ENCODE measurements at places on chromosomes 3 and 15.

- no peak for DNase-seq
- no peak overlapping the region for H3K4me3 ChIP-seq
- H3K4me1 ChIP-seq = peaks cover 4% of the 10 kb centered on the region
- H3K36me3 ChIP-seq = no peaks in the 10 kb centered on the region
- no peaks in the 10 kb centered on the region for H3K27me3 ChIP-seq
These were observed 27.6 kb downstream of the HDAC11 start for GRCh38 chr3:13507570-13508339.

GRCh38 chr15:33737687-33738601 is 230.4 kb upstream of the CHRM5 start:
- H3K4me1 ChIP-seq = peaks cover 5% of the 10 kb centered on the region
- no peaks in the 10 kb centered on the region for H3K36me3 ChIP-seq
- H3K4me3 ChIP-seq = no peak overlapping the region
- H3K27me3 ChIP-seq = peaks cover 5% of the 10 kb centered on the region
- DNase-seq = no peak

DNA sequence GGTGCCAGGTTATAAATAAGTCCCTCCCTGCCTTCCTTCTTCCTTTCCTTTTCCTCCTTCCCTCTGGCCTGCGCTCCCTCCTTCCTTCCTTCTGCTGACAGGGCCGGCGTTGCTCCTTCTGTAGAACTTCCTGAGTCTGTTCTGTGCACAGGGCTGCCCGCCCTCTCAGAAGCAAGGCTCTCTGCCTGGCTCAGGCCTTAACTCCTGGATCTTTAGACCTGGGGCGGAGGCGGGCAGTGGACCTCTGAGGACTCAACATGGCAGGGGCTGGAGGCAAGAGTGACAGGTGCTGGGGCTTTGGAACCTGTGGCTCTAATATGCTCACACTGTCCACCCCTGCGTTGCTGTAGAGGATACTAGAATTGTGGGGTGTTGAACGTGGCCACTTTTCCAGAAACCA is 86.4 kb upstream of the SEC13 start:
- H3K4me3 ChIP-seq = no peak overlapping the region
- no peaks in the 10 kb centered on the region for H3K36me3 ChIP-seq
- H3K4me1 ChIP-seq = no peaks in the 10 kb centered on the region
- no peak overlapping the region for H3K27ac ChIP-seq

DNA sequence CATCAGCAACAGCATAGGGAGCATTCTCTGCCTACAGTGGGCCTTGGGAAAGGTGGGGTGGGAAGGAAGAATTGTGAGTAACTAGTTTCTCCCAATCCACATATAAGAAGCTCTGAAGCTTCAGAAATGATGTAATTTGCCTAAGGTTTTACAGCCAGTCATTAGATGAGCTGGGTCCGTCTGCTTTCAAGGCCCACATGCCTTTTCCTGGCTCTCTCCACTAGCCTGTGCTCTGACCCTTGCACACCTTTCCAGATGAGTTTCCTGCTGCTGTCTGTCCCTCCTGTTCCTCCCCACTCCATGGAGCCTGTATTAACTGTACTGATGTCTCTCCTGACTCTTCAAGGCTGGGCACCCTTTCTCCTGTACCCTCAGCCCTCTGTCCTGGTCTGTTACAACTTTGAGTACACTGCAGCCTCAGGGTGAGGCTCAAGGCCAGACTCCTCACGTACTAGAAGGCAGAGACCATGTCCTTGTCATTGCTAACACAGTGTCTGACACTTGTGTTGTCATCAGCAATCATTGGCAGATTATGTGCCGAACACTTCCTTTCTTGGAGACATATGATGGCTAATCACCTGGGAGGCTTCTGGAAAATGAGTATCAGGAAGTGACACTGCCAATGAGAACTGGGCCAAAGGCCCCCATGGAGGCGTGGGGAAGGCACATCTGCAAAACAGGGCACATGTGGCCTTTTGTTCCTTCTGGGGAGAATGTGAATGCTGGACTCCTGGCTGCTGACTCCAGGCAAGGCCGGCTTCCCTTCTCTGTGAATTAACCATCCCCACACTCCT is 6.6 kb downstream of the TM6SF1 start:
- peaks cover 5% of the 10 kb centered on the region for H3K36me3 ChIP-seq
- peaks cover 1% of the 10 kb centered on the region for H3K4me1 ChIP-seq
- no peak overlapping the region for H3K27ac ChIP-seq
- H3K4me3 ChIP-seq = no peak overlapping the region
- peaks cover 15% of the 10 kb centered on the region for H3K27me3 ChIP-seq

Measured in T-helper 17 cell (primary cell).